ENCODE measurements at places on chromosomes 7 and 10.

DNA sequence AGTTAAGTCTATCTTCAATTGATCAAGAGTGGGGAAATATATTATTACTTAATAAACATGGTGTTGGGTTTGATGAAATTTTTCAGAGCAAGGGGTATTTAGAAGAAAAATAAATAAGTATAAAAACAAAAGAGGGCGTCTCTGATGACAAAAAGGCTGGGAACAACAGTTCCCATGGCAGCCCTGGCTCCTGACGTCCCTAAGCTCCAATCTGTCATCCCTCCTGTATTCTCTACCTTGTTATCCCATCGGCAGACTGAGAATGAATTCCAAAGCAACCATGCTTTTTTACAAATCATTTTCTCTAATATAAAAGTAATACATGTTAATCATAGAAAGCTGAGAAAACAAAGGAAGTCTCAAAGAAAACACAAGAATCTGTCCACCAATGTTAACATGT lies 55.5 kb downstream of the SORBS1 start:
- DNase-seq = no peak

- DNase-seq = no peak
These were observed 74.0 kb downstream of the FAM241B start for GRCh38 chr10:69703766-69704630.

GRCh38 chr7:101486433-101487104 lies 123.9 kb downstream of the COL26A1 start:
- no peak for DNase-seq

GRCh38 chr7:37765872-37766525 lies 82.4 kb upstream of the NME8 start:
- no peak for DNase-seq

- no peak for DNase-seq
These were observed 72.6 kb downstream of the ITGB8 start for GRCh38 chr7:20403331-20403730.

- no peak for DNase-seq
These were observed 5.0 kb downstream of the NEBL start for GRCh38 chr10:20892011-20892585.

Measured in thymus (tissue), 14 donors.